CD4-positive, alpha-beta T cell treated with Interleukin-12 subunit alpha and Interleukin-12 subunit beta, for 1 hour (primary cell): ENCODE measurements at places on chromosomes 16 and 17.

DNA sequence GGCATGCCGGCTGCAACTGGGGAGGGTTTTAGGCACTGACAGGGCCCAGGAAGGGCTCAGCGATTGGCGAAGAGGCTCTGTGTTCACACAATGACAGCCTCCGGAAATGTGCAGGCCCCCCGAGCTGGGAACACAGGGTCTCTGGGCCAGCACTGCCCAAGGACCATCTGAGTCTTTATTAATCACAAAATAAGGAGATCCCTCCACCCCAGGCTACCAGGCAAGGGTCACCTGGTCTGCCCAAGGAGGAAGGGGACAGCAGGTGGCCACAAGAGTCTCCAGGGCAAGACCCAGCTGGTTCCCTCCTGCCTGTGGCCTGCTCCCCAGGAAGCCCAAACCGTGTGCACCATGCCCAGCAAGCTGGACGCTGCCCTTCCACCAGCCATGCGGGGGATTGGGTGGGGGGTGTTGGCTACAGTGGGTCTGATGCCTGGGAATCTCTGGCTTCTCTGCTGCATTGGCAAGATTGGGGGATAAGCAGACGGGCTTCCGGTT is 52.1 kb upstream of the TNRC6C start:
- DNase-seq, result no peak

DNA sequence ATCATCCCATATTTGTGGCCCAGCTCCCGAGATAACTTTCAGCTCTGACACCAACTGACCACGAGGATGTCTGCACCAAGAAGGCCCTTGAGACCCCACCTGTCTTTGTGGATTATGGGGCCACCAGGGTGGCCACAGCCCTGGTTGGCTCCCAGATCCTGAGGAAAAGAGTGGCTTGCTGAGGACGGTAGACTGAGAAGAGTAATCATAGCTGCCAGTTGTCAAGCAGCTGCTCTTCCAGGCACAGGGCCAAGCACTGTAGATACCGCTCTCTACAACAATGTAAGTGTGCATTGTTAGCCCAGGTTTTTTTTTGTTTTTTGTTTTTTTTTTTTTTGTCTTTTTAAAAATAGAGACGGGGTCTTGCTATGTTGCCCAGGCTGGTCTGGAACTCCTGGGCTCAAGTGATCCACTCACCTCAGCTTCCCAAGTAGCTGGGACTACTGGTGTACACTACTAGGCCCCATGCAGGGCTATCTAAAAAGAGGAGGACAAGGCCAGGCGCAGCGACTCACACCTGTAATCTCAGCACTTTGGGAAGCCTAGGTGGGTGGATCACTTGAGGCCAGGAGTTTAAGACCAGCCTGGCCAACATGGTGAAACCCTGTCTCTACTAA is 9.6 kb downstream of the ZNF205 start:
- no peak for DNase-seq

- no peak for DNase-seq
Observed at GRCh38 chr17:68878226-68878885, 76.8 kb downstream of the ABCA8 start.

DNA sequence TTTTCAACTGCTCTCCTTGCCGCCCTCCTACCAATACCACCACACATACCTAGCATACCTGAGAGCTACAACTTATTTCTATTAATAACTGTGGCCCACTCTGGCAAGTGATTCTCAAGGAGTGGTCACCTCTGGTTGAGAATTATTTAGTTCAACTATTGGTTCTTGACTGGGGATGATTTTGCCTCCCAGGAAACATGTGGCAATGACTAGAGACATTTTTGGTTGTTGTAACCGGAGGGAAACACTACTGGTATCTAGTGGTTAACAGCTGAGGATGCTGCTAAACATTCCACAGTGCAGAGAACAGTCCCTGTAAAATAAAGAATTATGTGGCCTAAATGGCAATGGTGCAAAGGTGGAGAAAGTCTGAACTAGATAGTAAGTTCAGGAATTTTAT is 96.7 kb downstream of the TRIM37 start:
- no peak for DNase-seq

DNA sequence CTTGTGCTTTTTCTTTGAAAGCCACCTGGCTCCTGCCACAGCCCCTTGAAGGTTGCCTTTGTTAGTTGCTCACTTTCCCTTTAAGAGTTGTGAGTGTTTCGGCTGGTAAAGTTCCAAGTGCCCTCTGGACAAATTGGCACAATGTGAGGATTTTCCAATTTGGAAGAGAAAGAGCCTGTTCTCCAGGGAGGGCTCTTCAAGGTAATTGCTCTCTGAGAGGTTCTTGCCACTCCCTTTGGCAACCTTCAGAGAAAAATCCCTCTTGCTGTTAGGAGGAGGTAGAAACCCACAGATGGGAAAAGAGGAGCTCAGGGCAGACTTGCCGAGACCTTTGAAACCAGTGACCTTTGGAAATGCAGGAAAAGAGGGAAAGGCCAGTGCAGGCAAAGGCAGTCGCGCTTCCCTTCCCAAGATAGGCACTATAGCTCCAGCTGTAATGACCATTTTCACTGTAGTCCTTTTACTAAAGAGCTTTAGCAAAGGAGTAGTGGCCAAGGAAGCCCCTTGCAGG is 49.0 kb upstream of the AKAP1 start:
- DNase-seq, result no peak

DNA sequence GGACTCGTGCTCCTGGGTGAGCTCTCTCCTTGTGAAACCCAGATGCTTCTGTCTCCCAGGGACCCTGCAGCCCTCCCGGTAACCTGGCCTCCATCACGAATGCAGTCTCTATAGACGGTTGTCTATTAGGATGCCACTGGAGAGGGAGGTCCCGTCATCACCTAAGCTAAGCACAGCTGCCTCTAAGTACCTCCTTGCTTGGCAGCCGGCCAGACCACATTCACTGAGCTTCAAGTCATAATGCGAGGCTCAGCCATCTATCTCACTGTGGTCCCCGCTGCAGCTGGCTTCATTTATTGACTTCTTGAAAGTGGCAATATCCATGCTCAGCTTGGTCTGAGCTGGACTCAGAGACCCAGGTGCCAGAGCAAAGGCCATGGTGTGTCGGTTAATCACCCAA is 74.5 kb upstream of the HSBP1 start:
- DNase-seq, result no peak

DNA sequence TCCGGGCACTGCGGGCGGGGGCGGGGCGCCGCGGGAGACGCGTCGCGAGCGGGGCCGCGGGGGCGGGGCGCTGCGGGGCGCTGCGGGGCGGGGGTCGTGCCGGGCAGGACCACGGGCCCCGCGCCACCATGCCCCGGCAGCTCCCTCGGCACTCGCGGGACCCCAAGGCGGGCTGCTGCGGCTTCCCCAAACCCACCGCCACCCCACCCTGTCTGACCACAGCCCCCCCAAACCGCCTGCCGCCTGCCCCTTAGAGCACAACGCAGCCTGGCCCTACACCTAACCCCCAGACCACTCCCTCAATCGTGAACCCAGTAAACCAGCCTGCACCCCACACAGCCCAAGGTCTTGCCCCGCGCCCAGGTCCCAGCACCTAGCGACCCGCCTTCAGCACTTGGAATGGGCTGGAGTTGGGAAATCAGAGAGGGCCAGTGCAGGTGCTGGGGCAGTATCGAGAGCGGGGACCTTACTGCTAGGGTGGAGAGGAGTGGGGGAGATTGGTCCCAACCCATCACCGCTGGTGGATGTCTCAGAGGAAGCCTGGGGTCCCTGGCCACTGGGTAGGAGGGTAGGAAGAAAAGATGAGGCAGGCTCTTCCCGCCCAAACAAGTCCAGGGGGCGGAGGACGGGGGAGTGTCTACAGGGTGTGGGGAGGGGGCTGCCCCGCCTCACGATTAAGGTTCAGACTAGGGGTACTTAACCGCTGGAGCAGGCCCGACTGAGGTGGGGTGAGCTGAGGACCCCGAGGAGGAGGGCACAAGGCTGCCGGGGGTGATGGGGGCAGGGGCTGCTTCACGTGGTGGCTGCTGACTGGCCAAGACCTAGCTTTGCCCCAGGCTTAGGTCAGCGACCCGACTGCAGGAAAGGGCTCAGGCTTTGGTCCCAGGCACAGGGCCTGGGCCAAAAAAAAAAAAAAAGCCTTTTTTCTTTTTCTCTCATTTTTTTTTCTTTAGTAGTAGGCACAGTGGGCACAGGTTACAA is 539 bp upstream of the VAMP2 start:
- DNase-seq, result peak; percentile 14

- DNase-seq, result no peak
Observed at GRCh38 chr17:82370471-82371332, 863 bp upstream of the UTS2R start.

DNA sequence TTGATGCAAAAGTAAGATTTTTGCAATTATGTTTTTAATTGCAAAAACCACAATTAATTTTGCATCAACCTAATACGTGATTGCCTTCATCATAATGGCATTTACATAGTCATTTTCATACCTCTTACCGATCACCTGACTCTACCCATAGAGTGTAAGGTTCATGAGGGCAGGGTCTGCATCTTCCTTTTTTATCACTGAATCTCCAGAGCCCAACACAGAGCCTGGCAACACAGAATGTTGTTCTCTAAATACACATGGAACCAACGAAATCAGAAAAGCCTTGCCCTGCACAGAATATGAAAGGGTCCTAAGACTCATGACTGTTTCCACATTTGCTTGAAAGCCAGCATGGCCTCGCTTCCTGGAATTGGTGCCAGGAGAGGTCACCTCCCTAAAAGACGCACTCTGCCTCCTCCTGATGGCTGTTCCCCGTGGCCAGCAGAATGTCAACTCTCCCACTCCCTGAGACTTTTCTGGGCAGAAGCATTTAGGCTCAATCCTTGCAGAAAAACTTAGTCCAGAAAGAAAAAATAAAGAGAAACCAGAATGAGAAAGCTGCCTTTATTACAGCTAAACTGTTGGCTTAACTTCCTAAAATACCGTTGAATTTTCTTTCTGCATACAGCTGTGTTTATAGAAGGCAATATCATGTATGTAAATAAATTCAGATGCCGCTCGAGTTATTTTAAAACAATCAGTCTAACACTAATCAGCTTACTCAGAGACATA is 327.8 kb upstream of the MAF start:
- no peak for DNase-seq

- DNase-seq, result no peak
Observed at GRCh38 chr17:17350491-17351355, 47.5 kb downstream of the NT5M start.

GRCh38 chr16:22329199-22329695 is 32.0 kb downstream of the POLR3E start:
- DNase-seq, result no peak

DNA sequence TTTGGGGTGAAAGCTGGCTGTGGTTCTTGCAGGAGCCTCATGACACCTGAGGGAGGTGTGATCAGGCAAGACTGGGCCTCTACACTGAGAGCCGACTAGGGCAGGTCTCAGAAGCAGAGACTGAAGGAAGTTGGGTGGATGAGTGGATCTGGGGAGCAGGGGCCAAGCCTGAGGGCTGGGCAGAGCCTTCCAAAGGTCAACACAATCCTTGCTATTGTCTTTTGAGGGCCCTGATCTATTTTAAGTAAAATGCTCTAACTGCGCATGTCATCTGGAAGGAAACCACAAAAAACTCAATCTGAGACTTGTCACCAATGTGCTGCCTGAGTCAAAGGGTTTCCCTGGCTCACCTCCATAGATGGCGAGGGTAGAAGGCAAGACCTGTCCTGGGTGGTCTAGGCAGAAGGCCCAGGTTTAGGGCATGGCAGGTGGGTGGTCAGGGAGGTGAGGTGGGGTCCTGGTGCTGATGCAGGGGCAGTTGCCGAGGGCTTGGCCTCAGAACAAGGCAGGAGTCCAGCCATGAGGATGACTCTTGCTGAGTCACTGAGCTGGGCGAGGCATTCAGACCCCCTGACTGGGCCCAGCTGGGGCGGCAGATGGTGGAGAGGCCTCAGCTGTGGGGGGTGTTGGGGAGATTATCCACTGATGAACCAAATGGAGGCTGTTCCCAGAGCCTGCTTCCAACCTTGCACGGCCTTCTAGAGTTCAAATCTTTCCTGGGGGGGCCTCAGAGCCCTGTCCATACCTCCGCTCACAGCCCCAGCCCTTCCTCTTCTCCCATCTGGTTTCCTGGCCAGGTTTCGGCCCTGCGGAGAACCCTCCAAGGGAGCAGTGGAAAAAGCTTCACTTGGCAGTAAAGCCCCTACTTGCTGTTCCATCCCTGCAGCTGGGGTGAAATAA is 5.1 kb downstream of the MVP start:
- DNase-seq, result peak; percentile 43

DNA sequence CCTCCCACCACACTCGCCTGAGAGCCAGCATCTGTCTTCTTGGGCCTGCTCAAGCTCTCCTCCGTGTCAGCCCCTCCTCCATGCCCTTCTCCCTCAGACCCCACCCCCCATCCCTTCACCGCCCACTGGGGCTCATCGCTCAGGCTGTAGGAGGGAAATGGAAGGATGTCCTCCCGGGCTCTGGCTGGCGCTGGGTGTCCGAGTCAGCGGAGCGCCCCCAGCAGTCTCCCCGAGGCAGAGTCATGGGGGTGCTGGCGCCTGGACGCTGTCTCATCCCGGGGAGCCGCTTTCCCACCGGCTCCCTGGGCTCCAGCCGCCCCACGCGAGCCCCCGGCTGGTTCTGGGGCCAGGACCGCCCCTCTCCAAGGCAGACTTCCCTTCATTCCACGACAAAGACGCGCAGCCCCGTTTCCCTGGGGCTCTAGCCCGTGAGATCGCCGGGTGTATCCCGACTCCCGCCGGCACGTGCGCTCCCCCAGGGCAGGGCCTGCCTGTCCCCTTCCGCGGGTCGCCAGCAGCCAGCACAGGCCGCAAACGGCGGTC is 428 bp upstream of the ANTKMT start:
- DNase-seq, result peak; percentile 35

- DNase-seq, result no peak
Observed at GRCh38 chr17:78723001-78723796, 58.9 kb downstream of the CYTH1 start.

- DNase-seq, result no peak
Observed at GRCh38 chr17:67071595-67071994, 27.2 kb downstream of the CACNG1 start.

DNA sequence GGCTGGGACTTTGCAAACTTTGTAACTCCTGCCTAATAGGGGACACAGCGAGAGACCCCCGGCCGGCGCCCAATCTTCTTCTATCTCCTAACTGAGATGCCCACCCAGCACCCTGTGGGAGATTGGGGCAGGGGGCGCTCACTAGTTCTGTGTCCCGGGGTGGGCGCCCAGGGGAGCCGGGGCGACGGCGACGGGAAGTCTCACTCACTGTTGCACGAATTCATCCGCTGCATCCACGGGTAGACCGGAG is 3.9 kb upstream of the HOXB5 start:
- DNase-seq, result no peak

GRCh38 chr17:79923974-79924638 is 84.9 kb upstream of the CBX4 start:
- peak; percentile 12 for DNase-seq

DNA sequence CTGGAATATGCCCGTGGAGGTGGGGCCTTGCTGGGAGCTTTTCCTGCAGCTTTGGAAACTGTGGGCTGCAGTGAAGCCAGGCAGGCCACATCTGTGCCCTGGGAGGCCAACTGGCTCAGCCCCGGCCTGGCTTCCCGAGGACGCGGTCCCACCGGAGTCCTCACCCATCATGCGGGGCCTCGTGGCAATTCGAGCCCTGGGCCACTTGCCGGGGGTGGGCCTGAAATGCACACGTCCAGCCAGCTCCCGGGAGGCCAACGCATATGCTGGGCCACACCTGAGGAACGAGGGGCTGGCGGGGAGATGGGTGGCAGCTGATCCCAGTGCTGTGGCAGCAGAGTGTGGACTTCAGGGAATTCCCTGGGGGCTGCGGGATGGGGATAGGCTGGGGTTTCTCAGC is 172.4 kb upstream of the GSE1 start:
- no peak for DNase-seq

- DNase-seq, result peak; percentile 60
Observed at GRCh38 chr17:31321966-31322365, 544 bp upstream of the EVI2A start.
